ENCODE measurements at places on chromosomes 12 and 14.
A peak's percentile ranks its signal among the peaks of the same experiment; 100 is the strongest.

- DNase-seq: no peak
These were observed 304.8 kb upstream of the OR4E1 start for GRCh38 chr14:21978184-21978998.

GRCh38 chr12:2749580-2749979, 45.2 kb upstream of the FKBP4 start:
- no peak for DNase-seq

DNA sequence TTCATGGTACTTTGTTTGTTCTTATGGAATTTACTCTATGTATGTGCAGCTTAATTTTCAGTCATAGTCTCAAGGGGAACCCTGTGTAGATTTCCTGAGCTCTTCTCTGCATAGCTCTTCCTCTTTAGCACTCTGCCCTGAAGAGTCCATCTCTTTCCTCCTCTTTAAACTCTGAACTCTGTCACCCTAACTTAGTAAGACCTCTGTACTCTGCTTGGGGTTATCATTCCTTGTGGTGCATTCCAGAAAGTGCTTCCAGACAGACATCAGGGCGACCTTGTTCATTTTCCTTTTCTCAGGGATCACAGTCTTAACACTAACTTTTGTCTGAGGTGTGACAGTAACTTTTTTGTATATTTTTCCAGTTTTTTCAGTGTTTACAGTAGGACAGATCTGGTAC, 179.3 kb downstream of the RAD51B start:
- no peak for DNase-seq

GRCh38 chr12:12384571-12385340, 27.9 kb downstream of the BORCS5 start:
- no peak for DNase-seq

GRCh38 chr14:95307402-95308041, 12.2 kb downstream of the CLMN start:
- no peak for DNase-seq

DNA sequence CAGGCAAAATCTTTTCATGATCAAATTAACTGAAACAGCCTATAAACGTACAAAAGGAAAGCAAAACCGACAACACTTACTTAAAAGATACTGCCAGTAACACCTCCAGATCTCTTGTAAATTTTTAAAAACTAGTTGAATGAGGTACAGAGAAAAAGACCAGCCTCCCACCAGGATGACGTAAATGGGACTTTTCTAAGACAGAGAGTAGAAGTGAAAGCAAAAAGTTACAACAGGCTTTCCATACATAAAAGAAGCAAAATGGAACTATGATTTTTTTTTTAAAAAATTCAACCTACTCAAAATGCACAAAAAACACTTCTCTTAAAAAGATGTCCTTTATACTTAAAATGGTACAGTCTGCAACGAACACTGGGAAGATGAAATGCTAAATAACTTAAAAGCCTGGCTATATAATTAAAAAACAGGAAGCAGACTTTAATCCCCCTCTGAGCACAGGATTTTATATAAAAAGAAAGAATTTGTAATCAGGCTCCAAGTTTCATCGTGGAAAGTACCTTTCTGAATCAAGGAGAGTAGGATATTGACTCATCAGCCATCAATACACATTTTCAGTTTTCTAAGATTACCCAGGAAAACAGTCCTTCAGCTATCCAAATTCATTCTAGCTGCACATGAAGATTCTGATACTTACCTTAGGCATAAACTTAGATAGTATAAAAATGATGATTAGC, 14.2 kb upstream of the MYO1A start:
- no peak for DNase-seq

- DNase-seq: no peak
These were observed 77.9 kb downstream of the PRICKLE1 start for GRCh38 chr12:42511656-42512055.

GRCh38 chr14:70770490-70770889, 38.8 kb downstream of the MAP3K9 start:
- no peak for DNase-seq

DNA sequence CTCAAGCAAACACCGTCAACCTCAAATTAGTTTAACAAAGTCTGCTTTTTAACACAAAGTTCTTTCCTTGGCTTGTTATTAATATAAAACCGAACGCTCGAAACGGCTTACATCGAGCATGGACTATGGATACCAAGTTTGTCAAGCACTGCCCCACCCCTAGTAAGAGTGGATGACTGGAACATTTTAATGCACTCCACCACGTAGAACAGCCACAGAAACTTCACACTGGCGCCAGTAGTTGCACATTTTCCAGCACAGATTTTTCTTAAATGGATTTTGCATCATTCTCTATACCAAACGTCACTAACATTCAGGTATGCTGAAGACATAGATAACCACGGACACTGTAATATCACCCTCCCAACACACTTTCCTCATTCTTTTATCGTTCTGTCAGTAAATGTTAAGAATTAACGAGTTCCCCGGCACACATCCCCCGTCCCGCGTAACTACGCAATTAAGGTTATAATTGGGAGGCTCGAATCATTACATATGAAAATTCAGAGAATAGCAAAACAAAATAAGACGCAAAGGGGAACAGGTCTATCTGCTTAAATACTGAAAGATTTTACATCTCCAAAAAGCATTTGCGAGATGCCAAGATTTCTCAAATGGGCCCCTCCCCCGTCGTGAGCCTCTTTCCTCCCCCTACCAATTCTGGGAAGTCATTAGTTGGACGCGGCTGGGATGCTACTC, 990 bp downstream of the FERMT2 start:
- peak; percentile 65 for DNase-seq

- DNase-seq: no peak
These were observed 575.3 kb downstream of the TMTC2 start for GRCh38 chr12:83261998-83262397.

DNA sequence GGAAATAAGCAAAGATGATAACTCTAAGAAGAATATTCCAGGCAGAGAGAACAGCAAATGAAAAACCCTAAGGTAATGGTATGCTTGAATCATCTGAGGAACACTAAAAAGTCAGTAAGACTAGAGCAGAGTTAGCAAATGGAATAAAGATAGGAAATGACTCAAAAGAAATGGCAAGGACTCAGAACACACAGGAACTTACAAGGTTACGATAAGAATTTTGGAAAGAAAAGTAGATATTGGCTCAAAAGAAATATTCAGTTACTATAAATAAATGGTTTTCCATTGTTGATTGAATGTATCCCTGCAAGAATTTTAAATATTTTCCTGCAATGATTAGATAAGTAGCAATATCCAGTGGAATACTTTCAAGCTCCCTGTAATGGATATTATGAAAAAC, 705.8 kb downstream of the C12orf50 start:
- no peak for DNase-seq

GRCh38 chr12:88399811-88400210, 180.5 kb downstream of the KITLG start:
- DNase-seq: no peak

- no peak for DNase-seq
These were observed 722.1 kb downstream of the TMTC2 start for GRCh38 chr12:83408851-83409250.

DNA sequence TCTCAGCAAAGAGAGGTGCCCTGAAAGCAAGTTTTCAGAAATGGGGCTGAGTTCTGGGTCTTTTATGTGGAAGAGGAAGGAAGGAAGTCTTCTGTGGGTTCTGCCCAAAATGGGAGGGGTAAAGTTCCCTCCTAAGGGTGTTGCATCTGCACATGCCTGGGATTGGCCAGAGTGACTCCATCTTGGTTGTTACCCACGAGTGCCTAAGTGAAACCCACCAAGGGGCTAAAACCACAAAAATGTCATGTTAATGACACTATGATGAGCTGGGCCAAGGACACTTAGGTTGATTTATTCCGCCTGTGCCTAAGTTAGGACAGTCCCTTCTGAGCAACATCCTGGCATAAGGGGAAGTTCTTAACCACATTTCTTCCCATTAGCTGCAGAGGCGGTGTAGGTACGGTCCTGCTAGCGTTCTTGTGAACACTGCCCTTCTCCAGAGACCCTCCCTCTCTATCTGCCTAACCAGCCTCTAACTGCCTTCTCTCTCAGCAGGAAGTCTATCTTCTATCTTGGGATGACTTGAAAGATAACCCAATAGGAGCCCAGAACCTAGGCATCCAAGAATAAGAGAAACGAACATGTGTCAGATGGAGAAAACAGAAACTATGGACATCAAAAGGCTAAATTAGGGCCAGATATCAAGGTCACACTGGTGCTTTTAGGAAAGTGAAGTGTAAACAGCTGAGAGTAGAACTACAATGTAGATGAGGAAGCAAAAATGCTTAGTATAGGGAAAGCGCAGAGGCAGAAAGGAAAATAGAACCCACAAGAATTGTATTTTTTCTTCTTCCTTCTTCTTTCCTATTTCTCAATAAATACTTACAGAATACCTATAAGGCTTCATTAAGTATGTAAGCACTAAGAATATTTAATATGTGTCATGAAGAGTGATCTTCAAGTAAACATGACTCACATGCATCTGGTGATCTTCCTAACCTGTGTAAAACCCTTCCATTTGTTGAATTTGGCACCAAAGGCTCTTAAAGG, 104.2 kb upstream of the AMN1 start:
- peak; percentile 16 for DNase-seq

GRCh38 chr12:83796531-83796930, 1109.8 kb downstream of the TMTC2 start:
- DNase-seq: no peak

DNA sequence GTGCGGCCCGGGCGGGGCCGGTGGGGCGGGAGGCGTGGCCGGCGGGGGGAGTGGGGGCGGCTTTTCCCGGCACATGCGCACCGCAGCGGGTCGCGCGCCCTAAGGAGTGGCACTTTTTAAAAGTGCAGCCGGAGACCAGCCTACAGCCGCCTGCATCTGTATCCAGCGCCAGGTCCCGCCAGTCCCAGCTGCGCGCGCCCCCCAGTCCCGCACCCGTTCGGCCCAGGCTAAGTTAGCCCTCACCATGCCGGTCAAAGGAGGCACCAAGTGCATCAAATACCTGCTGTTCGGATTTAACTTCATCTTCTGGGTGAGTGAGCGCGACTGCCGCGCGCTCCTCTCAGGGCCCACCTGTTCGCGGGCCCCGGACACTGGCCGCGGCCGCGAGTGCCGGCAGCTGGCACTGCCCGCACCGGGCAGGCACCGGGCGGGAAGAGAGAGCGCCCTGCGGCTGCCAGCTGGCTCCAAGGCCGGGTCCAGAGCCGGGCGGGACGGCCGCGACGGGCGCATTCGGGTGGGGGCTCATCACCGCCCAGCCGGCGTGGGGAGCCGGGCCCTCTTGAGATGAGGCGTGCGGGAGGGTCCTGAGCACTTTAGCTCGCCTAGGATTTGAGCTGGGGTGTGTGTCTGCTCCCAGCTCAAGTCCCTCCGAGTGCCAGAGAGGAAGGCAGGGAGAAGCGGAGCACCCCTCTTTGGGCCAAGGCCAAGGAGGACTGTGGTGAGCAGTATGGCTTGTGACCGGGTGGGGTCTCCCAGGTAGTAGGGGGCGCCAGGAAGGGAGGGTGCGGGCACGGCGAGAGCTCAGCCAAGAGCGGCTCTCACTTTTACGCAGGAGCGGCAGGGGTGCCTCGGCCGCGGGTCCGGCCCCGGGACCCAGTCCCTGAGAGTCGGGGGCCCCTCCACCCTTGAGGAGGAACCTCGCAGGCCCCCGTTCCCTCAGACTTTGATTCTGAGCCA, at the start of gene CD9:
CD9 (plus strand) TSS at position 145 of the 957 bp plus-strand sequence; CDS start at position 245, 100 bp downstream.
- no peak for DNase-seq

- no peak for DNase-seq
These were observed 37.5 kb downstream of the CHST11 start for GRCh38 chr12:104494137-104494792.

GRCh38 chr12:132866251-132866828, 21.1 kb downstream of the CHFR start:
- DNase-seq: no peak

- no peak for DNase-seq
These were observed 22.0 kb upstream of the PPFIBP1 start for GRCh38 chr12:27502021-27502435.

DNA sequence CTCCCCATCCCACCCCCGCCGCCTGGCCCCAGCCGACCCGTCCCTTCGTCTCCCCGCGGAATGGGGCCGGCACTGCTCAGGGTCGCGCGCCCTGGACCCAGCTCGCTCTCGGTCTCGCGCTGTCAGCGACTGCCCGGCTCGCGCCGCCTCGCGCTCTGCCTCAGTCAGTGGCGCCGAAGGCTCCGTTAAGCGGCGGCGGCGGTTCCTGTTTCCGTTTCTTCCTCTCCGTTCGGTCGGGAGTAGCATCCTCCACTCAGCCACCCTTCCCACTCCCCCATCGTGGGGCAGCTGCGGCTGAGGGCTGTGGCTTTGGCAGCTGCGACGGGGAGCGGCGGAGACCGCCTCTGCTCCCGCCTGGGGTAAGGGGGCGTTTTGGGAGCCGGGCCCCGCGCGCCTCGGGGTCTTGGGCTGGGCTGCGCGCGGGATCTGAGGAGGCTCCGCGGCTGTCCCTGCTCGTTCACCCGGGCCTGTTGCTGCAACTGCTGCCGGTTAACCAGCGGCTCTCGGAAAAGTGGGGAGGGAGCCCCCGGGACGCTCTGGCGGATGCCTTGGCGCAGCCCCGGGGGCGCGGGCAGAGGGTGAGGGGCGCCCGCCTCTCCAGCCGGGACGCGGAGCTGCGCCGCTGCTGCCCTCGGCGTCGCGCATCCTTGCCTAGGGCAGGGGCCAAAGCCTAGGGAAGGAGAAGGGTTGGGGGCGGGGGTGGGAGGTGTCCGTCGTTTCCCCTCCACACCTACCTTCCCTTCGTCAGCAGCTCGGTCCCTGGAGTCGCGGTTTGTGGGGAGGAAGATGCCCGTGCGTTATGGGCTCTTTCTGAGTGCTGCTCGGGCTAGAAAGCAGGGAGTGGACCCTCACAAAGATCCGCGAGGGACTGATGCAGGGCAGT, 567 bp downstream of the FUT8 start:
- DNase-seq: peak; percentile 39

DNA sequence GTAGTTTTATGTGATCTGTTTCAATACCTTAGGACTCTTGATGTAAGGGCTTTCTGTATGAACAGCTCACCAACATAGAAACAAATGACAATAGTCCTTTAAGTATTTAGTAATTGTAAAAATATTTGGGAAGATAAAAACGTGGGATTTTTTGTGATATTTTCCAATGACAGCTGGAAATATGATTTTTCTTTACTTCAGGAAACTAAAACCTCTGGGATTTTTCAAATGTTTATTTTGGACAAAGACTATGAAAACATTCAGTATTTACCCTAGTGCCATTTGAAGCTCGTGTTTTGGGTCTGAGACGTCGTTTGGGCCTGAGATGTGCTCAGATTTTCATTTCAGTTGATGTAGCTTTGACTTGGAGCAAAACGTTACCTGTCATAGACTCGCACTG, 240.0 kb downstream of the BMP4 start:
- no peak for DNase-seq

DNA sequence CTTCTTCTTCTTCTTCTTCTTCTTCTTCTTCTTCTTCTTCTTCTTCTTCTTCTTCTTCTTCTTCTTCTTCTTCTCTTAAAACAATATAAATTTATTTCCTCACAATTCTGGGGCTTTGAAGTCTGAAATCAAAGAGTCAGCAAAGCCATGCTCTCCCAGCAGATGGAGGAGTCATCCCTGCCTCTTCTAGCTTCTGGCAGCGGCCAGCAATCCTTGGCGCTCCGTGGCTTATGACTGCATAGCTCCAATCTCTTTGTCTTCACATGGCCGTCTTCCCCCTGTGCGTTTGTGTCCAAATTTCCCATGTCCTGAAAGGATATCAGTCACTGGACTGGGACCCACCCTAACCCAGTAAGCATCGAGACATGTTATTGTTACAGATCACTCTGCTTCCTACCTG, 22.9 kb downstream of the KCNA1 start:
- DNase-seq: no peak
